Endodermal cell (in vitro differentiated cells): ENCODE measurements at places on chromosomes 4 and X. TPM values are rescaled to one million over a fixed set of nuclear protein-coding genes. Genes with fewer than 3 reads are reported as not detected.

GRCh38 chrX:111876646-111877045 lies 665 bp downstream of the TRPC5OS start:
- DNase-seq, result no peak

GRCh38 chr4:112118742-112119352 lies 26.4 kb upstream of the FAM241A start:
- no peak for DNase-seq

DNA sequence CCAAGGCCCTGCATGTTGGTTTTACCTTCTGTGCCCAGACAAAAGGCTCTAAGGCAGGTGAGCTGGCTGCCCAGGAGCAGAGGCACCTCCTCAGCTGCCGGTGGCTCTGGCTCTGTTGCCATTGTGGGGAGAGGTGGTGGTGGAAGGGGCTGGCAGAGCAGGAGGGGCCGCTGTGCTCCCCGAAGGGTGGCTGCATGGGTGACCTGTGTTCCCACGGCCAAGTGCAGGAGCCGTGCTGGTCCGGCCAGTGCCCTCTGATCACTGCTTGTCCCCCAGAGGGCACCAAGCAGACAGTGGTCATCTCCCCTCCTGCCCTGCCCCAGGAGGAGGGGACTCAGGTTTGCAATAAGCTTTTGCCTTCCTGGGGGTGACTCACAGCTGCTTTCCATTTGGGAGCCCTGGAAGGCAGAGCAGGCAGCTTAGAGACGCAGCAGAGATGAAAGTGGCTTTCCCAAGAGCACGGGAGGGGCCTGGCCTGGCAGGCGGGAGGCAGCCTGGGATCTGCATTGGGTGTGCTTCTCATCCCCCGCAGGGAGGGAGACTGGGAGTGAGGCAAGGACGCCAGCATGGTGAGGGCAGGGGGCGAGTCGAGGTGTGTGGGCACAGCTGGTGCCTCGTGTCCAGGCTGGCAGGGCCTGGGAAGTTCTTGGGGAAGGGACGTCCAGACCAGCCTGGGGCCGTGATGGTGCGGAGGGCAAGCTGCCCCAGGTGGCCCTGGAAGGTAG lies 28.7 kb downstream of the DOK7 start:
- no peak for DNase-seq

CD38 gene
- total RNA-seq, result not detected in 3 replicates

TBC1D8B gene
- total RNA-seq, result 4.0 TPM in 2 replicates

DNA sequence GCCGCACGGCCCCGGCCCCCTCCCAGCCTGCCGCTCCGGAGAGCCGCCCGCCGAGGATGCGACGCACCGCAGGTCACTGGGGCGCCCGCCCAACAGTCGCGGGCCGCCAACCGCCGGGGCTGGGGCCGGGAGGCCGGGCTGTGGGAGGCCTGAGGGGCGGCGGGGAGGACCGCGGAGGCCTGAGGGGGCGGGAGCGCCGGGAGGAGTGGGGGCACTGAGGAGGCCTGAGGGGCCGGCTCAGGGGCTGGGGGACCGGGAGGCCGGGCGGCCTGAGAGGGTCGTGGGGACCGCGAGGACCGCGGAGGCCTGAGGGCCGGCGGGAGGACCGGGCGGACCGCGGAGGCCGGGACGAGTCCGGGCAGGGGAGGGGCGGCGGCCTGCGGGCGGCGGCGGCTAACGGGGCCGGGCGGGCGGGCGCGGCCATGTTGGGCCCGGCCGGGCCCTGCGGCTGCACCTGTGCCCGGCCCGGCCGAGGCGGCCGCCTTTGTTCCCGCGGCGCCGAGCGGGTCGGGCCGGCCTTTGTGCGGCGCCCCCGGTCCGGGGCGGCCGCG lies 353 bp downstream of the NSD2 start:
- peak; percentile 77 for DNase-seq

CLCN3 gene
- total RNA-seq, result 43.8 to 49.1 TPM (median 45.6 TPM) in 3 replicates

PITX2 gene
- 25.4 to 80.8 TPM (median 28.8 TPM) in 3 replicates for total RNA-seq

DNA sequence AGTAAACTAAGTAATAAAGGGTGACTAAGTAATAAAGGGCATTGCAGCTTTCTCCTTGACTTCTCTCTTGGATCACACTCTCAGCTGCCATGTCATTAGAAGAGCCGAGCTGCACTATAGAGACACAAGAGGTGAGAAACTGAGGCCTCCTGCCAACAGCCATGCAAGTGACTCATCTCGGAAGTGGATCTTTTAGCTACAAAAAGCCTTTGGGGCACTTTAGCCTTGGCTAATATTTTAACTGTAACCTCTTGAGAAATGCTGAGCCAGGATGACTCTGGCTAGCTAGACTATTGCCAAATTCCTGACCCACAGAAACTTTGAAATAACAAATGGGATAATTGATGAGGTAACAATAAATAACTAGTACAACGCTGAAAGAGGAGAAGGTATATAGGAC lies 1.5 kb upstream of the NEIL3 start:
- no peak for DNase-seq

DNA sequence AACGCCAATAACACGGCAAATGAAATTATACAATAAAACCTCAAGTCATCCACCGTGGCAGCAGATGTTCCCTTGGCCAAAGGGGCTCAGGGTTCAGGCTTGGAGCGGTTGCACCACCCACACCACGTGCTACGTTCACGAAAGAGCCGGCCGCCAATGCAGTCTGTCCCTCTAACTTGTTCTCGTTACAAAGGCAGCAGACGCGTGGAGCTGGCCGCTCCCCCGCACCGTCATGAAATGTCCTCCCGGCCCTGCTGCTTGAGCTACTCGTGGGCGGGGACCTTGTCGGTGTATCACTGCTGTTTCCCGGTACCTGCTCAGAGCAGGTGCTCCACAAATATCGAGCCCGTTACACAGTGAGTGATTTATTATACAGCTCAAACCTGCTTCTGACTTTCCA lies 36.4 kb upstream of the MAN2B2 start:
- no peak for DNase-seq

GPM6B gene
- 61.1 and 65.3 TPM in 2 replicates for total RNA-seq
